IMR-90 (cell line): ENCODE measurements at places on chromosomes 3 and 15. TPM values are rescaled to one million over a fixed set of nuclear protein-coding genes. Genes with fewer than 3 reads are reported as not detected.
A peak's percentile ranks its signal among the peaks of the same experiment; 100 is the strongest.

- DNase-seq, result no peak
These were observed 18.3 kb downstream of the CPB1 start for GRCh38 chr3:148845756-148846395.

DNA sequence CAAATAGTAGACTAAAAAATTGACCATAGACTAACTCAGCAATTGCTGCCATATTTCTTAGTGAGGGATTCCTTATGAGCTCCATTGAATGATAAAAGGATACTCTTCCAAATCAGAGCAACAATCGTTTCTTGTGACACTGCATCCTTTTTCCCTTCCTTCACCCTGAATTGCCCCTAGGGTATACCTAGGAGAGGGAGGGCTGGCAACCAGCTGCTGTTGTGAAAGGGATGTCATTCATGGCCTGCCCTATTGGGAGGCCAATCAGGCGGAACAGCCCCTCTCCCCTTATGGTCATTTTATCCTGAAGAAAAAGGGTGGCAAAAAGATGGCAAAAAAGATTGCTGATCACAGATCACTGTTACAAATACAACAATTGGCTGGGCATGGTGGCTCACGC is 26.3 kb downstream of the B3GNT5 start:
- no peak for DNase-seq

GRCh38 chr3:12943124-12944021 is 102.0 kb upstream of the RPL32 start:
- no peak for DNase-seq

DNA sequence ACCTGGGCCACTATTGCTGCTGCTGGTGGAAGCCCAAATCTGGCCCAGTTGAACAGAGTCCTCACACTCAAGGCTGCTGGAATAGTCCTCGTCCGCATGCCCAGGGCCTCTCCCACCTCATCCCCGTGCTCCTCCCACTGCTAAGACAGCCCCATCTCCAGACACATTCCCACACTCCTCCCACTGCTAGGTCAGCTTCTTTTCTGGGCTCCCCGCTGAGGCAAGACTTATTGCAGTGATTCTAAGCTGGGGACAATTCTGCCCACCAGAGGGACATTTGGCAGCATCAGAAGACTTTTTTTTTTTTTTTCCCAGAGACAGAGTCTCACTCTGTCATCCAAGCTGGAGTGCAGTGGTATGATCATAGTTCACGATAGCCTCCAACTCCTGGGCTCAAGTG is 35.1 kb downstream of the POC1A start:
- no peak for DNase-seq

DNA sequence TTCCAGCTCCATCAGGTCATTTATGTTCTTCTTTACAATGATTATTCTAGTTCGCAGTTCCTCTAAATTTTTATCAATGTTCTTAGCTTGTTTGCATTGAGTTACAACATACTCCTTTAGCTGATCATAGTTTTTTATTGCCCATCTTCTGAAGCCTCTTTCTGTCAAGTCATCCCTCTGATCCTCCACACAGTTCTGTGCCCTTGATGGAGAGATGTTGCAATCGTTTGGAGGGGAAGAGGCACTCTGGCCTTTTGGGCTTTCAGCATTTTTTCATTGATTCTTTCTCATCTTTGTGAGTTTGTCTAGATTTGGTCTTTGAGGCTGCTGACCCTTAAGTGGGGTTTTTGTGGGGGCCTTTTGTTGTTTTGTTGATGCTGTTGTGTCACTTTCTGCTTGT is 234.6 kb upstream of the CBLB start:
- no peak for DNase-seq

DNA sequence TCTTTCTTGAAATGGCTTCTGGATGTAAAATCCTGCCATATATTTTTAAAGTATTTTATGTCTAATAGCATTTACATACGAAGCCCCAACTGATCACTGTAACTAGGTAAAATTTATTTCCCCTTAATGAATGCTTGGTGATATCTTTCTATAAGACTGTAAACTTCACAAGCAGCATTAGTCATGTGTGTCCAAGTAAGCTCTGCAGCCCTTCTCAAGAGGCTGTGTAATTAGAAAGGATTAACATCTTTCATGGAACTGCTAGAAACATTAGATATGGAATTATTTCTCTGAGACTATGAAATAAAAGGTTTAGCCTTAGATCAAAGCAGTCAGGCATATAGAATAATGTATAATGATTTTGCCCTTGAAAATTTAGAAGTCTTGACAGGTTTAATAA is 143.3 kb downstream of the EPHA3 start:
- DNase-seq, result no peak

DNA sequence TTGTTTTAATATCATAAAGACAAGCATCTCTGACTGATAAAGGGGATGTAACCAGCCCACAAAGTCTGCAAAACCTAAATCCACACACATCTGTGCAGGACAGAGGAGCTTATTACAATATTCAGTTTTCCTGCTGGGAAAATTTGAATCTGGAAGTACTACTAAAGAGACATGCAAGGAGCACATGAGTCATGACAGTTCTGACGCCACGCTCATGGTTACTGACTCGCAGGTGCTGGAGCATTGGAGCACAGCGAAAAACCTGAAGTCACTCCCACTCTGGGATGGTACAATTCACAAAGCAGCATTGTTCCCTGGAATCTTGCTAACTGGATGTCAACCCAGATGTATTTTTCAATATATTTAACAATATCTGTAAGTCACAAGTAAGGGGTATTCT is 7.6 kb upstream of the ISL2 start:
- peak; percentile 86 for DNase-seq

DNA sequence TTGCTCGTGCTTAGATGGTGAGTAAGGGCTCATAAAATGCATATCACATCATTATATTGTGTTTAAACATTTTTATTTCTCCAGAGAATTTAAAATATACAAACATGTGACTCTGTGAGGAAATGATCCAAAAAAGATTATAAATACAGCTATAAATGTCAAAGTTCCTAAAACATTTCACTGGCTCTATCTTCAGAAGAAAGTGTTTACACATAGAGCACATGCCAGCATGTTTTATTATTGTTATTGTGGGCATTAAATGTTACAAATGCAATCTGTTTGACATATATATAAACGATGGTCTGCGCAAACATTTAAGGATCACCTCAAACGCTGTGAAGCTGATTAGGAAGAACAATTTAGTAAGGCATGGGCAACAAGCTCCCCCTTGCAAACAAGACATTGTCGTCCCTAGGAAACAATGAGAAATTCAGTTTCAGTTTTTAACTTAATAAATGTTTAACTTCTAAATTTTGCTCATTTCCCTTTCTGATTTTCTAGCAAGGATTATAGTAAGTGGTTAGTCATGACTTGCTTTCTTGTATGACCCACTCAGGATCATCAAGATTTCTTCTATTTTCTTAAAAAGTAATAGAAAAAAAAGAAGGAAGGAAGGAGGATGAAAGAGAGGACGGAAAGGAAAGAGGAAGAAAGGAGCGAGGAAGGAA is 207.5 kb downstream of the SATB1 start:
- no peak for DNase-seq

- no peak for DNase-seq
These were observed 11.0 kb downstream of the C3orf22 start for GRCh38 chr3:126547721-126548120.

GRCh38 chr15:40964006-40964405 is 10.7 kb downstream of the CHAC1 start:
- no peak for DNase-seq

DNA sequence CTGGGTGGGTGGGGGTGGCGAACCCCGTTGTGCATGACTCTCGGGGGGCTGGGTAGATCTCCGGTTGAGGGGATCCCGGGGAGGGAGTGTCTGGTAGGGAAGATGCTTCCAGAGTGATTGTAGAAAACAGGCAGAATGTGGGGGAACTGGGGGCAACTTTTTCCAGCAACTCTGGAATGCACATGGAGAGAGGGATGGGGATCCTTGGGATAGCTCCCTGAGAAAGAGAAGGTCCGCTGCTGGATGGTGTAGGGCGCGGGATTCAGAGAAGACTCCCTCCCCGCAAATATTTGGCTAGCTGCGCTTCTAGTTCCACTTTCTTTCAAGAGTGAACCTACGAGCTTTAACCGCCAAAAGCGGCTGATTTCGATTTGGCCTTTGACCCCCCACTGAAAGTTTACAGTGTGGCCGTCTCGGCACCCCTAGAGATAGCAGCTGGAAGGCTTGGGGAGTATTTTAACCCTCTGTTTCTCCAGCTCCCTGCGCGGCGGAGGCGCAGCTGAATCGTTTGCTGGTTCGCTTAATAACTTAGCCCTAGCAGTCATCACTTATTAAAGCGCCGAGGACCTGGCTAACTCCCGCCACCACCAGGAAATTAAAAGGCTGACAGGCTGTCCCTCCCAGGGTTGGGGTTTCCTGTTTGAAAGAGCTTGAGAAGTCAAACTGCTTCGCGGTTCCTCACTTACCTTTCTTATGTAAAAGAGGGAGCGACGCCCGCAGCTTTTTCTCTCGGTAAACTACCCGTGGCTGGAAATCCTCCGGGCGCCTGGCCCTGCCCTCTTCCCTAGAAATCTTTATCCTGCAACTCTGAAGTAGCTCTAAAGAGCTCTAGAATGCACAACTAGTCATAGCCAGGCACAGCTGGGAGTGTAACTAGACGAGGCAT is 1.2 kb downstream of the PHLDB2 start:
- peak; percentile 87 for DNase-seq

- DNase-seq, result peak; percentile 87
These were observed 1.2 kb downstream of the B2M start for GRCh38 chr15:44712346-44713005.

DNA sequence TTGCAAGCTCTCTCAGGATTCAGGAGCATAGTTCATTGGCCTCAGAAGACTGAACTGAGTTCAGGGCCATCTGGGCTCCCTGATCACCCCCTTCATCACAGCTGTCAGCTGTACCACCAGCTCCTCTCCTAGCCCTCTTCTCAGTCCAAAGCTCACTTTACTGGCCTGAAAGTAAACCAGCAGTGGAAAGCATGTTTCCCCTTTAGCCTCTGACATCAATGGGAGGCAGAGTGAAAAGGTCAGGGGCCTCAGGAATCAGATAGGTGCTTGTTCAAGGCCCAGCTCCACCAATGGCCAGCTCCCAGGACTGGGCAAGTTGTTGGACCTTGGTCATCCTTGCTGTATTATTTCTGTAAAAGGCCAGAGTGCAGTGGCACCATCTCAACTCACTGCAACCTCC is 223.4 kb downstream of the TLE3 start:
- no peak for DNase-seq

DNA sequence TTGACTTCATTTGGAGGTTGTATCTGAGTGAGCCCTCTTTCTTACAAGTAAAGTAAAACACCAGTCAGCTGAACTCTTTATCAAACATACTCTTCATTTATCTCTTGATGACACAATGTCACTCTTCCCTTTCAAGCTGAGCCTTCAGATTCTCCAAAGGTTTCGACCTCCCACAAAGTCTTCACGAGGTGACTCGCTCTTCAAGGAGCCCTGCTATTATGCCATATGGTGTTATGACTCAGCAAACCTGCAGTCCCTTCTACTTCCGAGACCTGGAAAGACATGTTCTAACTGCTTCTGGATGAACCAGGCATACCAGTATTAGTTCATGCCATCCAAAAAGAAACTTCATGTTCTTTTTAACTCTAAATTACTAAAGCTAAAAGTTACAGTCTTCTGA is 23.1 kb downstream of the AADAC start:
- peak; percentile 89 for DNase-seq

GRCh38 chr3:101828276-101828675 is 21.0 kb upstream of the NFKBIZ start:
- no peak for DNase-seq

DNA sequence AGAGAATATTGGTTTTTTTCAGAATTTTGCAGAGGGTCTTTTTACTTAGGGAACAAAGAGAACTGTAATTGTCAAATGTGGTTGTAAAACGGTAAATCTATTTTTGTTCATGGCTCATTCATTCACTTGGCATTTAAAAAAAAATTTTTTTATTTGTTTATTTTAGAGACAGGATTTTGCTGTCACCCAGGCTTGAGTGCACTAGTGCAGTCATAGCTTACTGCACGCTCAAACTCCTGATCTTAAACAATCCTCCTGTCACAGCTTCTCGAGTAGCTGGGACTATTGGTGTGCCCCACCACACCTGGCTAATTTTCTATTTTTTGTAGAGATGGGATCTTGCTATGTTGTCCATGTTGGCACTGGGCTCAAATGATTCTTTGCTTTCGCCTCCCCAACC is 301.8 kb downstream of the LPP start:
- peak; percentile 14 for DNase-seq

DNA sequence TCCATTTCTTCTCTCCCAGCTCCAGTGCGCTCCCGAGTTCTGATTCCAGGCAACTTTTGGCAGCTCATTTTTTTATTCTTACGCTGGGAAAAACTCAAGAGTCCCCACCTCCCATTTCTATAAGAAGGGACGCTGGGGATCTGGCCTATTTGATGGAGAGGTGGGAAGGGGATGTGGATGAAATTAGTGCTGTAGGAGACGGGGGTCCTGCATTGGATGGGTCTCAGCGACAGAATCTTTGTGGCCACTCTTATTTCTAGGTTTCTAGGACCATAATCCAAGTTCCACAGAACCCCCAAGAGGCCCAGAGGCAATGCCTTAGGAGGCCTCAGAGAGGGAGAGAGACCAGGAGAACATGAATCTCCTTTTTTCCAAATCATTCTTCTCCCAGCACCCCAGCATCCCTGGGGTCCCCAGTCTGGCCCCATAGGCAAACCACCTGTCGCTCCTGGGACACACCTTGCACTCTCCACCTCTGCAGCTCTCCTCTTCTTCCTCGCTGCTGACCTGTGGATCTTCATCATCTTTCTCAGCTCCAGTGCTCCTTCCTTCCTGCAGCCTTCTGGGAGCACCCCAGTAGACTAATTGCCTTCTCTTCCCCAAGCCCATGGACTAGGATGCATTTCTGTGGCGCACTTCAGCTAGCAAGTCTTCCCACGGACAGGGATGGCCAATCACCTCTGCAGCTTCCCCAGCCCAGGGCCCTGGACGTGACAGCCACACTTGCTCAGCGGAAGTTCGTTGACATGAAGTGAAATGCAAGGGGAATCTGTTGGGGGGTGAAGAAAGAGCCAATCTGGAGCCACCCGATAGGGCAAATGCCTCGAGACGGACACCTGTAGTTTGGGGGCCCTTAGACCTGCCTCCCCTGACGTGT is 100.1 kb upstream of the ALDH1A3 start:
- DNase-seq, result no peak

DNA sequence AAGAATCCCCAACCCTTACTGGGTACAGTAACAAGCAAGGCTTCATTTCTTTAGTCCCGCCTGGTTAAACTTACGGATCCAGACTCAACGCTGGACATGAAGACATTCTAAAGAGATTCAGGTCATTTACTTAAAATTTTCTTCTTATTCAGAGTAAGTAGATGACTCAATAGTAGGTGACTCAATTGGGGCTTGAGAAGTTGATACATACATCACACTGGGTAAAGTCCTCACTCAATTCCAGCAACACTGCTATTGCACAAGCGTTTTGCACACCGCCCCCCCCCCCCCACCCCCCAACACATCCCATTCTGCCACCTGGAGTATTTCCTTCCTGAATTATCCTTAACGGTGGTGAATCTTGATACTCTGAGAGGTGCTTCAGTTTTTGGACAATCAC is 610.0 kb downstream of the FOXP1 start:
- DNase-seq, result peak; percentile 84

- no peak for DNase-seq
These were observed 18.1 kb upstream of the MUC4 start for GRCh38 chr3:195829897-195830254.

GRCh38 chr15:92580933-92581445 is 74.6 kb downstream of the FAM174B start:
- DNase-seq, result no peak

GRCh38 chr15:98983334-98983733 is 24.3 kb downstream of the PGPEP1L start:
- DNase-seq, result peak; percentile 84

GRCh38 chr15:100847194-100847593 is 32.4 kb upstream of the ALDH1A3 start:
- no peak for DNase-seq

The LINGO1 gene
- not detected in 2 replicates for total RNA-seq

The FSIP1 gene
- total RNA-seq, result 0.18 and 0.56 TPM in 2 replicates

The GOLGA8S gene
- under 0.01 TPM in 2 replicates for total RNA-seq

The XIRP1 gene
- total RNA-seq, result under 0.01 TPM in 2 replicates
